Lower lobe of right lung (tissue), 2 donors: ENCODE measurements at places on chromosomes 6 and 20.
A peak's percentile ranks its signal among the peaks of the same experiment; 100 is the strongest.

DNA sequence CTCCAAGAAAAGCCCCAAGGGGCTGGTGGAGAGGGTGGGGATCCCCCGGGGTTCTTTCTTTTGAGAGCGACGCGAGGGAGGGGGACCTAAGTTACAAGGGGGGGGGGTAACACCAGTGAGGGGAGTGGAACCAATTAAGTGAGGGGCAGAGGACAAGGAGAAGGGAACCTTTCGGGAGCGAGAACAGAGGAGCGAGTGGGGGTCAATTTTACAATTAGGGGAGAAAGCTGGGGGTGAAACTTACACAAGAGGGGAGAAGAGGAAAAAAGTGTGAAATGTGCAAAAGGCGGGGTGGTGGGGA is 548 bp downstream of the SALL4 start:
- no peak for DNase-seq

- DNase-seq, result no peak
Measured at GRCh38 chr20:25225642-25226432, 22.0 kb upstream of the PYGB start.

DNA sequence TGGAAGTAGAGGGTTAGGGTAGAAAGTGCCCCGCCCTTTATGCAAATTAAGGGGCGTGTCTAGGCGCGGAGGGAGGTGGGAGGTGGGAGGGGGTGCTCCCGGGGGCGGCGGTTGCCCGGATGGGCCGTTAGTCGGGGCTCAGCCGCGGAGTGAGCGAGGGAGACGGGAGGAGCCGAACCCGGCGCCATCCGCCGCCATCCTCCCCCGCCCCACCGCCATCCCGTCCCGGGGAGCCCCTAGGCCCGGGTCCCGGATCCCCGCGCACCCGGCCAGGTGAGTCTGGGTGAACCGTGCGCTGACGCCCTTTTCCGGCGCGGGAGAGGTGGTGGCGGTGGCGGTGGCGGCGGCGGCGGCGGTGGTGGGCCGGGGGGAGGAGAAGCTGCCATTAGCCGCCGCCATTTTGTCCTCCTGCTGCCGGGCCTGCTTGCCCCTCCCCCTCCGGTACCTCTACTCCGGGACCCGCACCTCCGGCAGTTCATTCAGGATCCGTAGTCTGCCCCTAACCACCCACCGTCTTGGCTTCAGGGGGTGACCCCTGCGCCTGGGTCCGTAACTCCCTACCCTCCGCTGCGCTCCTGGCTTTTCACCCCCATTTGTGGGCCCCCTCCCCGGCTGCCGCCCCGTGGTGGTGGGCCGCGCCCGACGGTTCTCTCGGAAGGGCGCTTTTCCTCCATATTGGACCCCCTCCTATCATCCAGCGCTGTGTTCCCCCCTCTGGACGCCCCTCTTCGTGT is at the start of gene PRRC2A:
Gene PRRC2A (plus strand): TSS at position 130 of the 734 bp plus-strand sequence. CDS start 2,075 bp downstream, outside the sequence.
- DNase-seq, result no peak

DNA sequence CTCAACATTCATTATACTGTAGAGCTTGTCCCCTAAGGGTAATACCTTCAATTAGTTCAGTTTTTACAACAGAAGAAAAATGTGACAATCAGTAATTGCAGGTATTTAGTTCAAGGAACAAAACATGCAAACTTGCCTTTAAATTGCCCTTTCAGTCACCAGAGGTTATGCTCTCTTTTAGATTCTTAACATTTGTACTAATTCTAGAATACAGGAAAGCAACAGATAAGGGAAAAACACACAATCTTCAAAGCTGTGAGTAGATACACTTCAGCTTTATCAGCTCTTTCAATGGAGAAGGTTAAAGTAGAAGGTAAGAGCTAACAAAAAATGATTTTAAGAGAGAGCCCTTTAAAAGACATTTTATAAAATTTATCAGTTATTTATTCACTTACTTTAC is 173.1 kb downstream of the HS3ST5 start:
- DNase-seq, result no peak

DNA sequence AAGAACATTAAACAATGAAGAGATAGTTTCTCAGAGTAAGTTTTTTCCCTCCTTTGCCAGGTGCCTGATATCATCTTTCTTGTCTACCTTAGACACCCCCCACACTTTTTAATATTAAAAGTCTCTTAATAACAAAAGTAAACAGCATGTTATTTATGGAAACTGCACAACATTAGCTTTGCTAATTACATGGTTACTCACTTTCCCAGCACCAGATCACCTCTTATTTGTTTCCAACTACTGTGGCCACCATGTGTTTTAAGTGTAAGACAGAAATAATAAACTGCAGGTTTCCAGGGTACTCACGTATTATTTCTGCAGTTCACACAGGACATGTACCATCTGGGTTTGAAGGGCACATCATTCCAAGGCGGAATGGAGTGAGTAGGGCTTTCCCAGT is 125.0 kb downstream of the TRMT11 start:
- no peak for DNase-seq

GRCh38 chr6:136025736-136026135 is 174.2 kb downstream of the PDE7B start:
- no peak for DNase-seq

DNA sequence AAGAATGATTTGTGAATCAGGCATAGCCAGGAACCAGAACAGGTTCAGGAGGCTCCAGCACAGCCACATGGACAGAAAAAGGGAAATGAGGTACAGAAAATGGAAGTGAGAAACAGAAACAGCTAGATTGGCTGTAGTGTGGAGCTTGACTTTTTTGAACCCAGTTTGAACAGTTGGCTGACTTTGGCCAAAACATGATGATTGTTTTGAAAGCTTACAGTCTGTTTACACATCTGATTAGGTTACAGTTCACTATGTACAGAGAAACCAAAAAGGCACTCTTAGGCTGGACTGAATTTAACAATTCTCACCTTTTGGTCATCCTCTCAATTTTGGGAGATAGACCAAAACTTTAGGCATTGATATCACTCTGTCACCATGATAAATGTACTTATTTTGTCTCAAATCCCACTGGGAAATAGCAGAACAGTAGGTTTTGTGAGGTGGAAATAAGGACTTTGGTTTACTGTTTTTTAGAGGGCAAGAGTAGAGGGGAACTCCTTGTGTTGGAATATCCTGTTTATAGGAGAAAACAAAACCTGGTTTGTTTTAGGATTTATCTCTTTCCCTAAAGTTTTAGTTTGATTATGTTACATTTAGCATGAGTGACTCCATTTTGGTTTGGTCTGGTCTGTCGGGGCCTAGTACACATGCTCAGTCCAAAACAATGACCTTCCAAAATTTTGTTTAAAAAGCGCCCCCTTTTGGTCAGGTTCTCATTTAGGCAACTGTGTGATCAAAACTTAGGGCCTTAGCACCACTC is 123.1 kb downstream of the OLIG3 start:
- DNase-seq, result no peak

GRCh38 chr6:7891078-7891872 is 19.3 kb downstream of the TXNDC5 start:
- DNase-seq, result no peak

- DNase-seq, result no peak
Measured at GRCh38 chr6:133957780-133958242, 4.8 kb downstream of the TBPL1 start.

GRCh38 chr6:43988801-43989200 is 138.5 kb downstream of the MRPL14 start:
- DNase-seq, result no peak

DNA sequence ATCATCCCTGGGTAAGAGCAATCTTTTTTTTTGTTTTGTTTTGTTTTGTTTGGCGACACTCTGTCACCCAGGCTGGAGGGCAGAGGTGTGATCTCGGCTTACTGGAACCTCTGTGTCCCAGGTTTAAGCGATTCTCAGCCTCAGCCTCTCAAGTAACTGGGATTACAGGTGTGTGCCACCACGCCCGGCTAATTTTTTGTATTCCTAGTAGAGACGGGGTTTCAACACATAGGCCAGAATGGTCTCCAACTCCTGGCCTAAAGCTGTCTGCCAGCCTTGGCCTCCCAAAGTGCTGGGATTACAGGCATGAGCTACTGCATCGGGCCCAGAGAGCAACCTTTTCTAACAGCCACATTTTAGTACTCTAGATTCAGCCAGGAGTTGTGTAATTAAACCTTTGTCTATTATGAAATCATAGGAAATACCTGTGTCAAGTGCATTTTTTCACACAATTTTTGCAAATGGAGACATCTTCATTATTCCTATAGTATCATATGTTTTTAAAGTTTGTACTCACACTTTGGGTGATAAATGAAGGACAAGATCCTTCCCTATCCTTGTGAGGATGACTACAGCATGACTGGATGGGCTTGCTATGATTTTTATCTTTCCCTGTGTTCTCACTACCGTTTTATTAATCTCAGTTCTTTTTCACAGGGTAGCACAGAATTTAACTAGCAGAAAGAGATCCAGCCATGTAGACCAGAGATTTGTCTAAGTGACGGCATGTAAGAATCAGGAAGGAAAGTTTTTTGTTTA is 82.6 kb downstream of the OR2B2 start:
- no peak for DNase-seq

GRCh38 chr20:45685896-45686295 is 15.9 kb upstream of the WFDC11 start:
- DNase-seq, result no peak

GRCh38 chr6:88179692-88180091 is 13.5 kb upstream of the CNR1 start:
- no peak for DNase-seq

DNA sequence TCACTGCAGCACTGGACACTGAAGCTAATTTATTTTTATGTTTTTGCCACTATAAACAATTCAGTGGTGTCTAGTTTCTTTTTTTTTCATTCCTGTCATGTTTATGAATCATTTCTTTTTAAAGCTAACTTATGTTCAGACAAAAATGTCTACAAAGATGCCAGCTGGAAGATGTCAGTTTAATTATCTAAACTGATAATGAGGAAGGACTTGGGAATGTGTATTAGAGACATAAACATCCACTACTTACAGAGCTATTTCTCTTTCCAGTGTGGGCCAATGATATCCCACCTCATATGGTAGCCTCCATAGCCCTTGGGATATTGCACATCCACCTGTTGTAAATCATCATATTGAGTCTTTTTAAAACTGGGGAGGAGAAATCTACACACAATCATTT is 132.1 kb upstream of the FAM184A start:
- no peak for DNase-seq

DNA sequence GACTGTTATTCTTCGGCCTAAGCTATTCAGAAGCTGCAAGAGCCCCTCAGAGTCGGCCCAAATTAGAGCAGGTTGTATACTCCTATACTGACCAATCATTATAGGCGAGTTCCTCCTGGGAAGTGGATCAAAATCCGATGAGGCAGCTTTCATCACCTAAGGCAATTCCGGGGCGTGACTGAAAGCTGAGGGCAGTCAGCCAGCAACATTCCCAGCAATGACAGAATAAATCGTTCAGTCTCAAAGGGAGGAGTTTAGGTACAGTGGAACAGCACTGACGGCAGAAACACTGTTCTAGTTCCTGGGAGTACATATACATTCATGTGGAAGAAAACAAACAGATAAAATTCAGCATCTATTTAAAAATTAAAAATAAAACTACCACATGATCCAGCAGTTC is 10.8 kb downstream of the HLA-DQB2 start:
- no peak for DNase-seq

DNA sequence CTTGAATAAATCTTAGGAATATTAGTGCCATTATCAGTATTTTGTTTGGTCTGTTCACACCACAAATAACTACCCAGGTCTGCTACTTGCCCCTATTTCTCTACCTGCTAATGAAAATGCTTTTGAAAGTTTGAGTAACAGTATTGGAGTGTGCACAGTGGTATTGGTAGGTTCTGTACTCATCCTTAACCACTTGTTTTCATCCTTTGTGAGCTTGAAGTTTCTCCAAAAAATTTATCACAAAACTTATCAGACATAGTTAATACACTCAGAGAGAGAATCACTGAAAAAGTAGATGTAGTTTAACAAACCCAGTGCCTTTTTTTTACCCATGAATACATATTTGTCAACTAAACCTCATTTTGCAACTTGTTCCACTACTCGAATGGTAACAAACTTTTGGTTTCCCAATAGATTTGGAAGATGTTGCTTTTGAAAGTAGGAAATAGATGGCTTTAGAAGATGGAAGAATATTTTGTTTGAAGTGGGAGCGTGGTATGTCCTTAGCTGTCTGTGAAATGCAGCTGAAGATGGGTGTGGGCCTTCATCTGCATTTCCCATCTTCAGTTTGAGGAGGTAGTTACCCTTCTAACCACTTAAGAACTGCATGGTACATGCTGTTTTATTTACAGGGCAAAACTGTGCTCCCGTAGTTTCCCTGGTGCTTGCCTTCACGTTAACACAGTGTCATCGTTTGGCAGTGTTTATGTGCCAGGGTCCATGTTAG is 9.0 kb downstream of the PTPN1 start:
- DNase-seq, result no peak

- no peak for DNase-seq
Measured at GRCh38 chr6:17091122-17091521, 10.7 kb upstream of the STMND1 start.

DNA sequence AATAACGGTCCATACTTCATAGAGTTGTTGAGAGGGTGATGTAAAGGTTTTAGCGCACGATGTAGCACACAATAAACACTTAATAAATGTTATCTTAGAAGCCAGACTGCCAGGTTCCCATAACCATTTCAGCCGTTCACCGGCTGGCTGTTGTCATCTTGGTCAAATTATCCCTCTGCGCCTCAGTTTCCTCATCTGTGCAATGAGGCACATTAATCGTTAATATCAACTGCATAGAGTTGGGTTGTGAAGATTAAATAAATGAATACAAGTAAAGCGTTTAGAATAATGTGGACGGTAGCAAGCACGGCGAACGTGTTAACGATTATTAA is 432 bp upstream of the PSMF1 start:
- no peak for DNase-seq

DNA sequence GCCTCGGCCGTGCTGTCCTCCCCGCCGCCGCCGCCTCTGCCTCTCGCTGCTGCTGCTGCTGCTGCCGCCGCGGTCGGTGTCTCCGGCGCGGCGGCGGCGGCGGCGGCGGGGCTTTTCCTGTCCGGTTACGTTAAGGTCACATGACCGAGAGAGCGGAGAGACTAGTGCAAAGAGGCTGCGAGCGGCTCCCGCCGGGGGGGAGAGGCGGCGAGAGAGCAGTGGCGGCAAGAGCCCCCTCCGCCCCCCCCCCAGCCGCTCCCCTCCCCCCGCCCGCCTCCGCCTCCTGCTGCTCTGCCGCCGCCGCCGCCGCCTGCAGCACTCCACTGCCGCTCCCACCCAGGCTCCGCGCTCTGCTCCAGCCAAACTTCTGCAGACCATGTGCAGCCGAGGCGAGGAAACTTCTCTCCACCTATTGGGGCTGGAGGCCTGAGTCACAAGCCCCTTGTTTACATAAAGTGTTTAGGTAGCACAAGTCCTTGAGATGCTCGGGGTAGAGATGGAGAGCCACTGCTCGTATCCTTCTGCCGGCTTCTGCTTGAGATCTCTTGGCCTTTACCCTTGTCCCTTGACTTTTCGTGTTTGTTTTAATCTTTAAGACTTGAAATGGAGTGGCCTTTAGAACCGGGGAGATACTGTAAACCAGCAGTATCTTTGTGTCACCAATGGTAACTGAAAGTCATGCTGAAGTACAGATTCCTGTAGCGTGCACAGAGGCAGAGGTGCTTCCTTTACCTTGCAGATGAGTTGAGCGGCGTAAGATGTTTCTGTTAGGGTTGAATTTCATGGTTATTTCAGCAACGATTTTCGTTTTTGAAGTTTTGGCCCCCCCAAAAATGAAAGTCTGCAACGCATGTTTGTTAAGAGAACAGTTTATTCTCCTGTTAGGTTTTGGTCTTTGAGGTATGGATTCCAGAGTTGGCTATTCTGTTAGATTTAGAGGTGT is at the start of gene ZBTB2:
Gene ZBTB2 (minus strand): TSS at position 89 of the 943 bp plus-strand sequence. CDS start 17,922 bp downstream, outside the sequence.
- peak; percentile 78 for DNase-seq

GRCh38 chr6:8844968-8845367 is 409.6 kb upstream of the SLC35B3 start:
- DNase-seq, result no peak

GRCh38 chr20:36121981-36122930 is 32.3 kb upstream of the EPB41L1 start:
- peak; percentile 86 for DNase-seq
